ENCODE measurements at places on chromosomes 2 and 18.

DNA sequence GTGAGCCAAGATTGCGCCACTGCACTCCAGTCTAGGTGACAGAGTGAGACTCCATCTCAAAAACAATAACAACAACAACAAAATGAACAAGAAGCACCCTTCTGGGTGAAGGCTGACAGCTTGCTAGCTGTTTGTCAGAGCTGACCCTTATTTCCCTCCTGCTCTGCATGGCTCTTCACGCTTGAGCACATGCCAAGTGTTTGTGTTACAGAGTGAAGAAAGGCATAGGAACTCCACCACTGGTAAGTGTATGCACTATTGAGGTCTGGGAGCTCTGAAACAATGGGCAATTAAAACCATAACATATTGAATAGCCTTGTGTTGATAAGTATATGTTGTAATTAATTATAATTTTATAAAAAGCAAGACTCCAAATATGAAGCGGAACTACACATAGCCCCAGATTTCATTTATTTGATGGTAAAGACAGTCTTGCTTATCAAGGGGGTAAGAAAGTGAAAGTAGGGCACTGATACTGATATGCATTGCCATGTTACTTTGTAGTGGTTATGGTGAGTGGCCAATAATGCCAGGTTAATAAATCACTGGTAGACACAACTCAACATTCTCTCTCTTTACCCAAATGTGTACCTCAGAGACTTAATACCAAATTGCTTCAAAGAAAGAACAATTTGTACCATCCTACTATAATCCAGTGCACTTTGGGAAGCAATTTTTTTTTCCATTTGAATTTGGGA, 163.4 kb downstream of the VWC2L start:
- DNase-seq, result no peak

DNA sequence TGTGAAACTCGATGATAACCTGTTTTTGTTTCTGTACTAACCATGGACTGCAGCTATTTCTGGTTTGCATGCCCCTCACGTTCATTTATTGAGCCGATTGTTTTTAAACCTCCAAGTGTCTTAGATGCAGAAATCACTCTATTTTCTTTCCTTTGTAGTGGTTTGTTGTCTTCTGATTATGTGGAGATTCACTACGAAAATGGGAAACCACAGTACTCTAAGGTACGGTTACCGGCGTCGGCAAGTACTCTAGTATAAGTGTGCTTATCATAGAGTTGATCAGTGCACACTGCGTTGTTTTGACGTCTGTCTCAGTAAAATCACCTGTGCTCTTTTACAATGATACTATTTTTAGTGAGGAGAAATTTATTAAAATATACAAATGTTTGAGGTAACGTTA, 87.4 kb downstream of the ADAM23 start:
- DNase-seq, result no peak

GRCh38 chr18:48583573-48583972, 44.7 kb downstream of the CTIF start:
- no peak for DNase-seq

GRCh38 chr2:231258701-231259100, 60.3 kb downstream of the ARMC9 start:
- no peak for DNase-seq

GRCh38 chr2:20745924-20746555, 76.9 kb downstream of the LDAH start:
- no peak for DNase-seq
